Activated CD8-positive, alpha-beta memory T cell treated with anti-CD3 and anti-CD28 coated beads, Interleukin-2, amount 10 ng/mL, durations not matched to agents 7 days and 5 days (primary cell): ENCODE measurements at places on chromosomes 7 and 10. TPM values are rescaled to one million over a fixed set of nuclear protein-coding genes. Genes with fewer than 3 reads are reported as not detected.

The DKK1 gene
- total RNA-seq = not detected

The HTR5A gene
- total RNA-seq = not detected

The NPC1L1 gene
- total RNA-seq = not detected

The TUBB8 gene
- not detected for total RNA-seq

The FAM221A gene
- 6.1 TPM for total RNA-seq

The CDC14C gene
- total RNA-seq = not detected

The SLC18A2 gene
- not detected for total RNA-seq

The SUV39H2 gene
- total RNA-seq = 40.3 TPM

The PRKG1 gene
- not detected for total RNA-seq

The CYREN gene
- 33.2 TPM for total RNA-seq

The LIPN gene
- not detected for total RNA-seq

The CCT6A gene
- 181 TPM for total RNA-seq

The ELAPOR2 gene
- total RNA-seq = 2.3 TPM

The AKR1C3 gene
- 0.68 TPM for total RNA-seq

The TMEM229A gene
- total RNA-seq = not detected

The C10orf105 gene
- 0.18 TPM for total RNA-seq
